ENCODE measurements at places on chromosomes 12 and 14. TPM values are rescaled to one million over a fixed set of nuclear protein-coding genes. Genes with fewer than 3 reads are reported as not detected.

NPFF gene
- total RNA-seq: not detected

MFAP5 gene
- not detected for total RNA-seq

PDE3A gene
- 0.03 TPM for total RNA-seq

DNA sequence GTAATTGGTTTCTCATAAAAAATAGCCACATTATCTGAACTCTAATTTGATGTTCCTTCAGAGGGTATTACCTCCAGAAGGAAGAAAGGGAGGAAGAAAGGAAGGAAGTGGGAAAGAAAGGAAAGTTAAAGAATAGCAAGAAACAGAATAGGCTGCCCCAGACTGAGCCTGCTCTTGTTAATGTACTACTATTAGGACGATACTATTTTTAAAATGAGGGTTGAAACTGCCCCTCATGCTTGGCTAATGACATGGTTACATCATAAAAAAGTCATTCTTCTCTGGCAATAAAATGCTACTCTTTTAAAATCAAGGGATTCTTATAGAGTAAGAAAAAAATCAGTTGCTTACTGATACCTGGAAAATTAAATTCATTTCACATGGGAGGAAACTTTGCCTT lies 253.0 kb downstream of the KTN1 start:
- DNase-seq: no peak

DNA sequence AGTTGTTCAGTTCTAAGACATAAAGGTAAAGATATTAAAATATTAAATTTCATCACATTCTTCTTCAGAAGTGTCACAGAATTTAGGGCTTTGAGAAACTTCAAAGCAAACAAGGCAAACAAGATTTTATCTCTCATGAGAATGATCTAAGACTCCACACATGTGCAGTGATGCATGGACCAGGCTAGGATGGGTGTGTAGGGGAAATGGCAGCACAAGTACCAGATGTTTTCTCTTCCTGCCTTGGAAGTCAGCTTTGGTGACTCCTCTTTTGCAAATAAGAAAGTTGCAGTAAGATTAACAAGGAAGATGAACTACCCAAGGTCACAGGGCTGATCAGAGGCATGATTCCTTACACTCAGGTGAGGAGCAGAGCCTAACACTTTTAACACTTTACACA lies 163.8 kb upstream of the LMNTD1 start:
- no peak for DNase-seq

- DNase-seq: no peak
Measured at GRCh38 chr14:90499121-90499520, 102.3 kb downstream of the CALM1 start.

GRCh38 chr14:79573486-79573885 lies 637.8 kb downstream of the DIO2 start:
- no peak for DNase-seq

DNA sequence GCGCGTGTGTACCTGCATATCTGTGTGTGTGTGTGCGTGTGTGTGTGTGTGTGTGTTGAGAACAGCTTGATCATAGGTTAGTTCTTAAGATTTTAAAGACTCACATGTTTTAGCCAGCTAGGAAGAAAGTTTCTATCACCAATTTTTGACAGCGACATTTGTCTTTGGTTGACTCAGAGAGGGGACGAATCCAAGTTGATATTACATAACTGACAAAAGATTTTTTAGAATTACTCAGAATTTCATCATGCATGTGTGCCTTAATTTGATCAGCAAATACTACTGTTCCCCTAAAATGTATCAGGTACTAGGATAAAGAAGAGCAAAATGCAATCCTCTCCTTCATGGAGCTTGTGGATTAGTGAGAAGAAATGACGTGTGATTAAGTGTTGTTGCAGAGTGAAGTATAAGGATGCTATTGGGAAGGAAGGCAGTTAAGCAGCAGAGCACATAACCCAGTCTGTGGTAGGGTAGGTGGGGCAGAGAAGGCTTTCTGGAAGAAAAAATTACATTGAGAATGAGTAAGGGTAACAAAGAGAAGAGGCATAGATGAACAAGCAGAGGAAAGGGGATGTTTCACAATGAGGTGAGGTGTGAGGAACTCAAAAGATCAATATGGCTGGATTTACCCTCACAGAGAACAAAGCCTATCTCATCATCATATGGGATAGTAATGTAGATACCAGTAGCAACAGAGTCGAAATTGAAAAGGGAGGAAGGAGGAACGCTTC lies 77.5 kb downstream of the ELK3 start:
- DNase-seq: no peak

DNA sequence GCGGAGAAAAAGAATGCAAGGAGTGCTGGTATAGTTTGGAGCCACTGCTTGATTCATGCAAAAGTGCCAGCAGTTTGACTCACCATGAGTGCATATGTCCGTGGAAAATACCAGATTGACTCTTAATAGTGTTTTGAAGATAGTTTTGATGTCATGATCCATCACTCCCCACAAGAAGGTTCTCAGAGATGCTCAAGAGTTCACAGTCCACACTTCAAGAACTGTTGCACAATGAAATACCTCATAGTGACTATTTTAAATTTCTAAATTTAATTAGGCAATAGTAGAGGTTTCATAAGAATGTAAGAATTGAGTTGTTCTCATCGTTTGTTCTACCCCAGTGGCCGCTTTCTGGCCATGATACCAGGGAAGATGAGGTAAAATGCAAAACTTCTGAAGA lies 286.6 kb upstream of the RGS6 start:
- no peak for DNase-seq

Measured in Panc1 (cell line).